Brain microvascular endothelial cell (primary cell): ENCODE measurements at places on chromosomes 6 and 20.

DNA sequence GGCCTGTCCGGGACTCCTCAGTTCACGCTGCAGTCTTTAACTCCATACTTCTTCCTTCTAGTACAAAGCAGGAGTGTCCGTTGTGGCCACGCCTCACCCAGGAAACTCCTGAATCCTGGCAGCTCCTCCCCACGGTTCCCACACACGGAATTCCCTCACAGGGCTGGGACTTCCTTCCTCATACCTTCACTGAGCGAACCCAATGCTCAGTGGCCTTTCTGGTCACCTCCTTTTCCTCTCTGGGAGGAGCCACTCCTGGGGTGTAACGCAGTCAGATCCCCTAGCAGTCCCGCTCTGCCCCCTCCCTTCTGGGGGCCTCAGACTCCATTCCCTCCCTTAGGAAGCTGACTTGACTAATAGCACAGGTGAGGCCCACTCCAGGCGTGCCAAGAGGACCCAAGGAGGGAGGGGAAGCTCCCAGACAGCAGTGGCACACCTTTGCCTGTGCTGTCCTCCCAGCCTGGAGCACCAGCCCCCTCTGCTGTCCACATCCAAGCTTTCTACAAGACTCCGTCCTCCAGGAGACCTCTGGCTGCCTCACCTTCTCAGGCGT, at the start of gene SLC52A3:
SLC52A3 (minus strand) TSS at position 75 of the 553 bp plus-strand sequence. CDS start 2,726 bp downstream, outside the sequence.
- DNase-seq: no peak

DNA sequence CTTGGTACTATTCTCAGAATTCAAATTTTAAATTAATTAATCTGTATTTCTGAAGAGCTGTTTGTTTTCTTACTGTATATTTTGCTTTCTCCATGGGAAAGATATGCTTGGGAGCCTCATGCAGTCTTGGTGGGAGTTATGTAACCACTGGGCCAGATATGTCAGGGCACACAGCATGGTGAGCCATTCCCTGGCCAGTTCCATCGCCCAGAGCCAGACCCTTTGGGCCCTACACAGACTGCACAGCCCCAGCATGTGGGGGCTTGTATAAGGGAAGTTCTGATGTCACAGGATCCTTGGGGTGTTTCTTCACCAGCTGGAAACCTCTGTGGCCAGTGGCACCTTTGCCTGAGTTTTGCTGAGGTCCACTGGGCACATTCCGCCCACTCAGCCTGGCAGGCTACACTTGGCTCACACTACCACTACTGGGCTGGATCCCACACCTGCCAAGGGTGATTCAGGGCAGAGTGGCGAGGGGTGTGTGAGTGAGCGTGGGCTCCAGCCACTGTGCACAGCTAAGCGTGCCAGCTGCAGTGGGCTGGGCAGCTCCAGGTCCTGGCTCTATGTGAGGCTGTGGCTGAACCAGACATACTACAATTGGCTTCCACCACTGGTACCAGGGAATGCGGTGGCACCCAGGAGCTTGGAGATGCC, 293.5 kb downstream of the ARHGAP18 start:
- DNase-seq: no peak

DNA sequence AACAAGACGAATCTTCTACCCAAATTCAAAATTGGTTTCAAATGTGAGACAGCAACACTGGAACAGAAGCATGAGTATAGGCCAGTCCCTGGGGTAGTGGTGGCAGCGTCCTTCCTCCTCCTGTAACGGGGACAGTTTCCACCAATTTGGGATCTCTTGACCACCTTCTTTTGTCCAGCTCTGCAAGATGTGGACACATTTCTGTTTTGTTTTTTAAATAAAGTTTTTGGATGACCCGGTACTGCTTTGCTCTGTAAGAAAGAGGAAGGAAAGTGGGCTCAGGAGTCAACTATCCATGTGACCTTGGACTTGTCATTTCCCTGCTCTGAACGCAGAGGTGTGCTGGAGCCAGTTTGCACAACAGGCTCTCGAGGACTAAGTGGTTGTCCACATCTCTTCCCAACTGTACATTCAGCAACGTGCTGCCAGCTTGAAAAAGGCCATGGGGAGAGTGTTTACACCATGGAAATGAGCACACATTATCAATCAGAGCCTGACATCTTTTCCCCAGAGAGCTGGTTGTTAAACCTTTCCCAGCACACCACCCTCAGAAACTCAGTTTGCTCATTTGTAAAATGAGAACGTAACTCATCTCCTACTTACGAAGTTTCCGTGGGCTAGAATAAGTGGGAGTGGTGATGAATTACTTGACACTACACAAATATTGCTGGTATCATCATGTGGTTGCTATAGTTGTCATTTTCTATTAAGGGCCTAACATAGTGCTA, 66.5 kb downstream of the ADTRP start:
- DNase-seq: no peak

GRCh38 chr6:150346346-150346745, 22.5 kb upstream of the IYD start:
- no peak for DNase-seq

DNA sequence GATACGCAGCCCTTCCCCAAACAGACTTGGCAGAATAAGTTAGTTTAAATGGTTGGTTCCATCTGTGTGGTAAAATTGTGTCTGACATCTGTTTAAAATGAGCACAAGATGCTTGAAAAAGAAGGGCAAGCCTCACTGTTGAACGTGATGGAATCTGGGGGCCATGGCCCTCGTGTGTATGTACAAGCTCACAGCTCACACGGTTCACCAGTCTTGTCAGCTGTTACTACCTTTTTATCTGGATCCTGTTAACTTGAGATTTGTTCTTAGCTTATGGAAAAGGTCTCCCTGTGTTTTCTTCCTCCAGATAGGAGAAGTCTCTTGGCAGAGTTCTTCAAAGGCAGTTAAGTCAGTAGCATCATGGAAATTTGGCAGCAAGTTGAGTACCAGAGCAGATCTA, 270.6 kb downstream of the KHDC1L start:
- no peak for DNase-seq

DNA sequence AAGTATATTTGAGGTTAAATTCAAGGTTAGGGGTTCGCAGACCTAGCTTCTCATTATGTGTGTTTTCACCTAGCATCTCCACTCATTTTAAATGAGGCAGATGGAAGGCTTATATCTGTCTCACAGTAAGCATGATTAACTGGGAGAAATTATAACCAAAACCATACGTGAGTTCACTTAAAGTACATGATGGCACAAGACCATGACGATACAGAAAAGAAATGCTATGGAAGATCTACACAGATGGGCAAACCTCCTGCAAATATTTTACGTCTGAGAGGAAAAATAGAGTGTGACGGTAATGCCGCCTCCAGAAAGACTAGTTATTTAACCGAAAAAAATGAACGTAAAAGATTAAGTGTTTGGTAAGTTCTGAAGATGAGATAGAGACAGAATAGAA, 337.8 kb downstream of the FARS2 start:
- no peak for DNase-seq

- no peak for DNase-seq
Observed at GRCh38 chr6:96460052-96460700, 61.4 kb upstream of the UFL1 start.

GRCh38 chr6:22636452-22636851, 67.1 kb downstream of the HDGFL1 start:
- no peak for DNase-seq

GRCh38 chr20:19771031-19771430, 13.0 kb downstream of the RIN2 start:
- DNase-seq: no peak

- DNase-seq: no peak
Observed at GRCh38 chr6:168274037-168274952, 45.3 kb downstream of the DACT2 start.

- no peak for DNase-seq
Observed at GRCh38 chr20:57559658-57560553, 1.0 kb upstream of the PCK1 start.

- DNase-seq: no peak
Observed at GRCh38 chr20:53622247-53623133, 28.9 kb upstream of the ZNF217 start.

GRCh38 chr6:158264180-158264579, 48.1 kb upstream of the TULP4 start:
- no peak for DNase-seq

GRCh38 chr6:155078331-155078745, 83.2 kb downstream of the TIAM2 start:
- DNase-seq: no peak

DNA sequence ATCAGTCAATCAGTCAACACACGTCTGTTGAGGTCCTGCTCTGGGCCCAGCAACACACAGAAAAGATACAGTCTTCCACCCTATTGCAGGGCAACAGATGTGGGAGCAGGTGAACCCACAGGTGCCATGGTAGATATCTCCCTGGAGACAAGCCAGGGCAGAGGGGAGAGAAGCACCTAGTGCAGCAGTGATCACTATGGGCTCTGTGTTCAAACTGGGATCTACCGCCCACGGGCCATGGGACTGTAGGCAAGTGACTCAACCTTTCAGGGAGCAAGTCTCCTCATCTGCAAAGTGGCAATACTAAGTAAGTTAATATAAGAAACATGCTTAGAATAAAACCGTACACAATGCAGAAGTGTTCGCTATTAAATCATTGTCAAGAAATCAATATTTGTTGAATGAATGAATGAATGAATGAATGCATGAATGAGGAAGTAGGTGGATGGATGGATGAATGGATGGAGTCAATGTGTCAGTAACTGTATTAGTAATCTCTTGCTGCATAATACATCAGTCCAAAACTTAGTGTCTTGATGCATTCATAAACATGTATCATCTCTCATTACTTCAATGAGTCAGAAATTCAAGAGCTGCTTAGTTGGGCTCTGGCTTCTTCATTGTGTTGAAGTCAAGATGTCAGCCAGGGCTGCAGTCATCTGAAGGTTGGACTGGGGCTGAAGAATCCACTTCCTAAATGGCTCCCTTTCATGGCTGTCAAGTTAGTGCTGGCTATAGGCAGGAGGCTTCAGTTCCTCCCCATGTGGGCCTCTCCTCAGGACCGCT, 31.9 kb upstream of the NFATC2 start:
- no peak for DNase-seq

DNA sequence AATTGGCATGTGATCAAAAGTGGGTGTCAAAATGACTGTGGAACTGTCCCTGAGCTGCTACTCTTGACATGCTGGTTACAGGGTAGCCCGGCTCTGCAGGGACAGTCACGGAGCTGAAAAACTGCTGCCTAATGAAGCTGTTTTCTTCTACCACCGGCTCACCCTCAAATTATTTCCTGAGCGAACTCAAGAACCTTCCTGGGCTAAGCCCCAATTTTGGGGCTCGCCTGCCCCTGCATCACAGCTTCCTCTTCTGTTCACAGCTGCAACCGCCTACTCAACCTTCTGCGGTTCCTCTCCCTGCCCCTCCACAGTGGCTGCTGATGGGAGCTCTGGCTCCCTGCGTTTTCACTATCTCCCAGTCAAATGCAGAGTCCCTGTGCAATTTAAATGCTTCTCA, 110.8 kb upstream of the MLN start:
- DNase-seq: no peak
